ENCODE measurements at places on chromosomes 1 and 21.
A peak's percentile ranks its signal among the peaks of the same experiment; 100 is the strongest.

DNA sequence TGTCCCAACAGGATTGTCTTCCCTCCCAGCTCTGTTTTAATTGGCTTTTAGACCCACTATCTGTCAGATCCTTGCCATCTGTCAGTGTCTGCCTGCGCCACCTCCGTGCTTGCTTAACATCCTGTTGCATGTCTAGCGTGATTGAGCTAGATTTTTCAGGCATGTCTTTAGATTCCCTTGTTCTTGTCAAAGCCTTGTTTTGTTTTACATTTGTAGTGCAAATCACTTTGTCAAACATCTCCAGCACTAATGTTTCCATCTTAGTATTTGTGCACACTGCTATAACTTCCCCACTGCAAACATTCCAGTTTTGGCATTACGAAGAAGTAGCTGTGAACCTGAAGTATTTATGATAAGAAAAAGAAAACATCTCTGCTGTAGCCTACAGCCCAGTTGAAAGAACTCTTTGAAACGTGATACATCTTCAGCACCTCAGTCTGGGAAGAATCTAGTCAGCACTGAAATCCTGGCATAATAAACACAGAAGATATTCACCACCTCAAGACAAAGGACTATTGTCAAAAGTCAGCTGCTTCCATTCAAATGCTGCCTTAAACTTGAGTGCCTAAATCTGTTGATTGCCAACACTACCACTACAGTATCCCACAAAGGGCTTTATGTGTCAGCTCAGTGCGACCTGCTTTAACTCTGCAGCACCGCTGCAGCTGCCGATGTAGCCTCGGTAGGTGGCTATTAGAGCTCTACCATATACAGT lies 105.0 kb downstream of the FNBP1L start:
- peaks cover 21% of the 10 kb centered on the region for H3K36me3 ChIP-seq
- DNase-seq: no peak
- H3K27me3 ChIP-seq: no peaks in the 10 kb centered on the region
- peak overlapping the region; percentile 71 for H3K27ac ChIP-seq

- H3K27ac ChIP-seq: no peak overlapping the region
- H3K27me3 ChIP-seq: peaks cover 13% of the 10 kb centered on the region
- peak; percentile 9 for DNase-seq
- no peaks in the 10 kb centered on the region for H3K36me3 ChIP-seq
- H3K4me3 ChIP-seq: no peak overlapping the region
These were observed 22.1 kb downstream of the TP73 start for GRCh38 chr1:3674100-3675094.

DNA sequence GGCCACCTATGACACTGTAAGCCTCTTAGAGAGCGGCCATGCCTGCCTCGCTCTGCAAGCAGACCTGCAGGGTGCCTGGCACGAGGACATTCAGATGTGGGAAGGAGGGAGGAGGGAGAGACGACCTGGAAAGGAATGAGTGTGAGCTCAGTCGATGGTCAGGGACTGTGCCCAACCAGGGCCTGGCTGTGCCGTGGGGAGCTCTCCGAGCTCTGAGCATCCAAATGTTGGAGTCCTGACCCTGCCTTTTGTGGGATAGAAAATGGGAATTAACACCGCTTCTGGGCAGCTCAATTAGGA lies 7.3 kb downstream of the CSTB start:
- no peak overlapping the region for H3K4me3 ChIP-seq
- no peaks in the 10 kb centered on the region for H3K27me3 ChIP-seq
- H3K36me3 ChIP-seq: peaks cover 16% of the 10 kb centered on the region

DNA sequence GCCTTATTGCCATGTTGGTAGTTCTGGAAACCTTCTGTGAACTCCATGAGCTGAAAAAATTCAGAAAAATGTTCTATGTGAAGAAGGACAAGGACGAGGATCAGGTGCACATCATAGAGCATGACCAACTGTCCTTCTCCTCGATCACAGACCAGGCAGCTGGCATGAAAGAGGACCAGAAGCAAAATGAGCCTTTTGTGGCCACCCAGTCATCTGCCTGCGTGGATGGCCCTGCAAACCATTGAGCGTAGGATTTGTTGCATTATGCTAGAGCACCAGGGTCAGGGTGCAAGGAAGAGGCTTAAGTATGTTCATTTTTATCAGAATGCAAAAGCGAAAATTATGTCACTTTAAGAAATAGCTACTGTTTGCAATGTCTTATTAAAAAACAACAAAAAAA lies 57.4 kb downstream of the KCNK1 start:
- H3K36me3 ChIP-seq: no peaks in the 10 kb centered on the region
- no peaks in the 10 kb centered on the region for H3K4me1 ChIP-seq
- no peak overlapping the region for H3K4me3 ChIP-seq

DNA sequence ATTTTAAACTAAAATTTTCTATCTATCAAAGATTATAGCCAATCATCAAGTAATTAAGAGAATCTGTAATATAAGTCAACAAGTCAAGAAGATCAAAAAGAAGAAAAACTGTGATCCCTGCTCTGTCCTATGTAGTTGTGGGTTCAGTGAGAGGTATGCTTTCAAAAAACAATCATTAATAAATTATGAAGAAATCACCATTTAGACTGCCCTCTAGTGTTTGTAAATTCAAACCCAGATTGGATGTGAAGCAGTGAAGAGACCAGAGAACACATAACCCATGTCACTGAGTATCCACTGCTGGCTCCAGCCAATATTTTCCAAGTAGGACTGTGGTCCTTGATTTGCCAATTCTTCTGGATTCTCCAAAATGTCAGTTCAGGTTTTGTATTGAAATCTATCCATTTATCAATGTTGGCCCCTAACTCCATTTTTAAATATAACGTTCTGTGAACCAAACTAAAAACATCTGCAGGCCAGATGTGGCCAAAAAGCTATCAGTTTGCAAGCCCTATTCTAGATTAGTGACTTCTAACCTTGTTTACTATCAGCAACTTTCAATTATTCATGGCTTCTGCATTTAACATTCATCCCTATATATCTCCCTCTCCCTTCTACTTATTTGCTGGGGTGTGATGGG lies 467.5 kb upstream of the CXADR start:
- H3K36me3 ChIP-seq: no peaks in the 10 kb centered on the region
- H3K27me3 ChIP-seq: no peaks in the 10 kb centered on the region
- DNase-seq: no peak

- no peaks in the 10 kb centered on the region for H3K27me3 ChIP-seq
- H3K4me1 ChIP-seq: no peaks in the 10 kb centered on the region
- H3K36me3 ChIP-seq: no peaks in the 10 kb centered on the region
- no peak overlapping the region for H3K27ac ChIP-seq
These were observed 102.6 kb upstream of the GRIK1 start for GRCh38 chr21:30042443-30042842.

DNA sequence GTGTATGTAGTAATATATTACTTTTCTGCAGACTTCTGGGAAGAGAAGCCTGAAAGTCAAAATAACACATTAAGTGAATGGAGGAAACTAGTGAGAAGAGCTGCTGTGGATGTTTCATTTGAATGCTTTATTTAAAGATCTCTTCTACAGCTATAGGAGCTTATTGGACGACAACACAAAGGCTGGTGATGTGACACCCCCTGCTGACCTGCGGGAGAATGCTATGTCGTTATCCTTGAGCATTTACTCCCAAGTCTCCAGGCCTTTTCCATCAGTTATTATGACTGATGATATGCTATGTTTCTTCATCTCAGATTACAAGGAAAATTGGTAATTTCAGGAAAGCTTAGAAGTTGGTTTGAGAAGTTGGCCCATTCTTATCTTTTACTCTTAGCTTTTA lies 22.3 kb upstream of the PLA2G4A start:
- no peak overlapping the region for H3K4me3 ChIP-seq
- H3K4me1 ChIP-seq: no peaks in the 10 kb centered on the region
- no peaks in the 10 kb centered on the region for H3K36me3 ChIP-seq
- DNase-seq: no peak

Measured in psoas muscle (tissue), 8 donors.